CD4-positive, alpha-beta T cell (primary cell): ENCODE measurements at places on chromosomes 3 and 15. TPM values are rescaled to one million over a fixed set of nuclear protein-coding genes. Genes with fewer than 3 reads are reported as not detected.

GRCh38 chr3:126784254-126784653, 80.2 kb downstream of the CHCHD6 start:
- no peaks in the 10 kb centered on the region for H3K36me3 ChIP-seq
- DNase-seq = no peak
- H3K4me1 ChIP-seq = no peaks in the 10 kb centered on the region
- H3K27me3 ChIP-seq = no peaks in the 10 kb centered on the region
- no peak overlapping the region for H3K4me3 ChIP-seq

- DNase-seq = no peak
- H3K27me3 ChIP-seq = no peaks in the 10 kb centered on the region
- no peak overlapping the region for H3K27ac ChIP-seq
- no peak overlapping the region for H3K4me3 ChIP-seq
Measured at GRCh38 chr3:14329116-14329830, 73.1 kb upstream of the SLC6A6 start.

DNA sequence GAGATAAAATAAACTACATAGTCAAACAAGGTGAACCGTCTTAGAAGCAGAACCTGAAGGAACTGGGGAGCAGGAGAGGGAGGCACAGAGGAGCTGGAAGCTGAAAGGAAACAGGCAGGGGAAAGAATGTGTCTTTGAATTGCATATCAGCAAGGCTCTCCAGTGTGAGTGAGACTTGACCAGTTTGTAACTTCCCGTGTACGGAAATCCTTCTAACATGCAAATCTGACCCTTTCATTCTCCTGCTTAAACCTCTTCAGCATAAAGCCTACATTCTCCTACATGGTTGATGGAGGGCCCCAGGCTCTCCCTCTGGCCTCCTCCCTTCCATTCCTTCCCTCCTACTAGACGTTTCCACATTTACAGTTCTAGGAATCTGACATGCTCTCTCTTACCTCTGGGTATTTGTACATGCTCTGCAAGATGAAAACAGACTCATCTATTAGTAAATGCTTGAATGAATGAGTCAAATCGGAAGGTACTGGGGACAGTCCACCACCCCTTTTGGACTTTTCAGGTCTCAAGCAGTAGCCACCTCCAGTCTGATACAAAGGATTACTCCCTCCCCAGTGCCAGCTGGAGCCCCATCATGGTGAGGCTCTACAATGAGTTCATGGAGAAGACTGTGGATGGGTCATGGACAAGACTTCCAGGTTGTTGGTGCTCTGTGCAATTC, 6.1 kb upstream of the SLC25A38 start:
- H3K4me1 ChIP-seq = peaks cover 5% of the 10 kb centered on the region
- no peaks in the 10 kb centered on the region for H3K27me3 ChIP-seq
- H3K36me3 ChIP-seq = no peaks in the 10 kb centered on the region
- no peak overlapping the region for H3K27ac ChIP-seq
- DNase-seq = no peak

DNA sequence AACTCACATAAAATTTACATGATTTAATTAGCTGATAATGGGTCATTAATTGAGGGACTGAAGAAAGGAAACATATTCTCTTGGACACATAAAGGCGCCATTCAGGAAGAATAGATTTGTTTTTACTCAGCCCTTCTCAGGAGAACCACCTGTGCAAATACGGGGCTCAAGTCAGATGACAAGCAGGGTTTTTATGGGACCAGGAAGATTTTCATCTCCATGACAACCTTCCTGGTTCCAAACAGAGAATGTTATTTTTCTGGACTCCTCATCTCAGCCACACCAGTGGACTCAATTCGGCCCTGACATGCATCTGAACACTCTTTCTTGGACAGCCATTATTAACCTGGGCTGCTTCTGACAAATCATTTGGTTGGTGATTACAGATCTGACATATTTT, 120.5 kb downstream of the PDZRN3 start:
- H3K4me3 ChIP-seq = no peak overlapping the region
- H3K36me3 ChIP-seq = no peaks in the 10 kb centered on the region
- no peak for DNase-seq
- no peak overlapping the region for H3K27ac ChIP-seq
- no peaks in the 10 kb centered on the region for H3K4me1 ChIP-seq
- H3K27me3 ChIP-seq = no peaks in the 10 kb centered on the region

DNA sequence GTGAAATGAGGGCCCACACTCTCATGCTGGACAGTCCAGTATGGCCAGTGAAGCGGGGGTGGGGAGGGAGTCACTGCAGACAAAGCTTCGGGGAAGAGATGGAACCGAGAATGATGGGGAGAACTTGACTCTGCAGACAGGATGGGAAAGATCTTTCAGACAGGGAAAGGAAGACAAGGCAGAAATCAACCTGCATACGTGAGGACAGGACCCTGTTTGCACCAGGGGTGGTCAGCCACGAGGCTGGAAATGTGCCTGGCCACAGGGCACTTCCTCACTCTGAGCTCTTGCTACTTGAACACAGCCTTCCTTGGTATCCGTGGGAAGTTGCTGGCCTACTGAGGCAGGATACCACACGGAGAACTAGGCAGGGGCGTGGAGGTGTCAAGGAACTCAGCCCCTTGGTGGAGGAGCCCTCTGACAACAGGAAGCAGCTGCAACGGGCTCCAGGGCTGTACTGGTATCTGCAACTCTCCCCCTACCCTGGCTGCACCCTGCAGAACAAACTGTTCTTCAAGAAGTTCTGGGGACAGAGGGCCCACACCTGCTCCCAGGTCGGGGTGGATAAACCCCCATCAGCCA, 9.3 kb upstream of the SRP14 start:
- no peaks in the 10 kb centered on the region for H3K36me3 ChIP-seq
- no peak overlapping the region for H3K4me3 ChIP-seq

DNA sequence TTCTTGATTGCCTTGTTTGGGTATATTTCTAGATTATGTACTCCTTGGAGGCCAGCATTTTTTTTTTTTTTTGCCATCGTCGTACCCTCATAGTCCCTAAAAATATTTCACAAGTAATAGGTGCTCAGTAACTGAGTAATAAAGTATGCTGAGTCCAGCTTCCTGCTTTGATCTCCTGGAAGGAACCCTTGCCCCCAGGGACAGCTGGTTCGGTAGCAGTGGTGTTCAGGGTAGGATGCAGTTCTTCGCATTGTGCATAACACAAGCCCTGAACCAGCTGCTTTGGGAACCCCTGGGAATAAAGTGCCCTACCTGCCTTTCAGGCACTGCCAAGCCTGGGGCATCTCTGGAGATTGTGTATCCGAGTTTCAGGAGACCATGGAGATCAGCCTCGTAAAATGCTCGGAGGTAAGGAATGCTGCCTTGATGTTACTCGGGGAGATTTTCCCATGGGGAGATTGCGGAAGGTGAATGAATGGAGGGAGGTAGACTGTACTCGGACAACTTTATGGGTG, 7.6 kb downstream of the MYZAP start:
- H3K27me3 ChIP-seq = no peaks in the 10 kb centered on the region
- no peak overlapping the region for H3K4me3 ChIP-seq
- no peaks in the 10 kb centered on the region for H3K36me3 ChIP-seq

DNA sequence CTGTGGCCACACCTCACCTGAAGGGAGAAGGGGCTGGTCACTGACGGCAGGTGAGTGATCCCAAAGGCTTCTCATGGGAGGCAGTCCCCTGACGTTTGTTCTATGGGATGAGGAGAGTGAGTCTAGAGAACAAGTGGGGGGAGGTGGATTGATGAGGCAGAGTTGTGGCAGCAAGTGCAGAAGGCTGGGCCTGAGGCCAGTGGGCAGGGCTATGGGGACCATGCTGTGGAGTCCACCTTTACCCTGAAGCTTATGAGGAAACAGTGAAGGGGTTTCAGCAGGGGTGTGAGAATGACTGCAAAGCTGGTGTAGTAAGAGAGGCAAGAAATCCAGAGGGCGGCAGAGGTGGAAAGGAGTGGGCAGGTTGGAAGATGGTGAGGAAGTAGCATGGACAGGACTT, 96.9 kb upstream of the PFN2 start:
- no peak for DNase-seq
- H3K36me3 ChIP-seq = no peaks in the 10 kb centered on the region
- H3K27ac ChIP-seq = no peak overlapping the region
- H3K4me1 ChIP-seq = no peaks in the 10 kb centered on the region

- no peak overlapping the region for H3K4me3 ChIP-seq
- DNase-seq = no peak
- no peak overlapping the region for H3K27ac ChIP-seq
- H3K4me1 ChIP-seq = peaks cover 8% of the 10 kb centered on the region
- no peaks in the 10 kb centered on the region for H3K27me3 ChIP-seq
Measured at GRCh38 chr3:150184426-150185071, 213.9 kb upstream of the PFN2 start.

DNA sequence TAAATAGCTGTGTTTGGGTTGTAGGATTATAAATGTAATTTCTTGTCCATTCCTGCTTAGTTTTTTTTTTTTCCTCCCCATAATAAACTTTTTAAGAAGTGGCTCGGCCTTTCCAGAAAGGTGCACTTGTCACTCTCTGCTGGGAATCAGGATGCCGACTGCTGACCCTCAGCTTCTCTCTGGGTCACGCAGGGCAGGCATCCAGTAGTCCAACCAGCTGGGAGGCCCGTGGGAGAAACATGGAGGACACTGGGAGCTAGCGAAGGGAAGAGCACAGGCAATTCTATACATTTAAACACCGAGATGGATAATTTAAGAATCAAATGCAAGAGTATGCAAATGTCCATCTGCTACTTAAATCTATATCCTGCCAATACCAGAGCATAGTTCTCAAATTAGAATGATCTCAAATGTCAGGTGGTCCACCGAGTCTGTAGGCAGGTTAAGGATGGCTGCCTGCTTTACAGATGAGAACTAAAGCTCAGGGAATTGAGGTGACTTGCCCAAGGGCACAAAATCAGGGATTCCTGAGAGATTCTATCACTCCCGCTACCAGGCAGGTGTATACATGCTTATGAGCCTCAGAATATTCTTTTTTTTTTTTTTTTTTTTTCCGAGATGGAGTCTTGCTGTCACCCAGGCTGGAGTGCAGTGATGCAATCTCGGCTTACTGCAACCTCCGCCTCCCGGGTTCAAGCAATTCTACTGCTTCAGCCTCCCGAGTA, 64.5 kb downstream of the DAPK2 start:
- no peak overlapping the region for H3K4me3 ChIP-seq
- no peak overlapping the region for H3K27ac ChIP-seq
- no peaks in the 10 kb centered on the region for H3K4me1 ChIP-seq
- H3K36me3 ChIP-seq = no peaks in the 10 kb centered on the region
- DNase-seq = no peak

- H3K4me1 ChIP-seq = peaks cover 6% of the 10 kb centered on the region
- H3K36me3 ChIP-seq = no peaks in the 10 kb centered on the region
- H3K27ac ChIP-seq = no peak overlapping the region
- no peak for DNase-seq
- no peak overlapping the region for H3K4me3 ChIP-seq
Measured at GRCh38 chr3:193869221-193870201, 266.4 kb upstream of the HES1 start.

- no peaks in the 10 kb centered on the region for H3K4me1 ChIP-seq
- no peak for DNase-seq
- H3K27ac ChIP-seq = no peak overlapping the region
- no peaks in the 10 kb centered on the region for H3K36me3 ChIP-seq
- H3K27me3 ChIP-seq = no peaks in the 10 kb centered on the region
Measured at GRCh38 chr3:178805741-178806140, 265.9 kb downstream of the ZMAT3 start.

GRCh38 chr15:93583552-93583951, 494.5 kb upstream of the RGMA start:
- no peak overlapping the region for H3K4me3 ChIP-seq
- H3K27ac ChIP-seq = no peak overlapping the region
- peaks cover 9% of the 10 kb centered on the region for H3K27me3 ChIP-seq
- no peaks in the 10 kb centered on the region for H3K36me3 ChIP-seq

DNA sequence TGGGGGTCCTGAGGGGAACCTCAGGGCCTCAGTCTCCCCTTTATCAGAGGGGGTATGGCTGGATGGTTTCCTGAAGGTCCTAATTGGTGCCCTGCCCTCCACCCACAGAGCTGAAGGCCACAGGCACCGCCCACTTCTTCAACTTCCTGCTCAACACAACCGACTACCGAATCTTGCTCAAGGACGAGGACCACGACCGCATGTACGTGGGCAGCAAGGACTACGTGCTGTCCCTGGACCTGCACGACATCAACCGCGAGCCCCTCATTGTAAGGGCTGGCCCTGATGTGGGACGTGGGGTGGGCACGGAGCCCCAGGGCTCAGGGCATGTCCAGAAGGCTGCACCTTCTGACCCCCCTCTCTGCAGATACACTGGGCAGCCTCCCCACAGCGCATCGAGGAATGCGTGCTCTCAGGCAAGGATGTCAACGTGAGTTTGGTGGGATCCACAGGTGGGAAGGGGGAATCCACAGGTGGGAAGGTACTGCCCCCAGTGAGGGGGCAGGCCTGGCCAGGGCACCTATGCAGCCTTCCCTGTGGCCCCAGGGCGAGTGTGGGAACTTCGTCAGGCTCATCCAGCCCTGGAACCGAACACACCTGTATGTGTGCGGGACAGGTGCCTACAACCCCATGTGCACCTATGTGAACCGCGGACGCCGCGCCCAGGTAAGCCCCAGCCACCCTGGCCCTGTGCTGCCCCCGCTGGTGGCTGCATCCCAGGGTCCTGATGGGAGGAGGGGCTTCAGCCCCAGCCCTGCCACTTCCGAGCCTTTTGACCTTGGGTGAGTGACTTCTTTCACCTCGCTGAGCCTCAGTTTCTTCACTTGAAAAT, 17.5 kb upstream of the GNAT1 start:
- no peak for DNase-seq
- no peaks in the 10 kb centered on the region for H3K27me3 ChIP-seq
- H3K27ac ChIP-seq = no peak overlapping the region

Gene CCDC33
- not detected for total RNA-seq

Gene BNC1
- total RNA-seq = not detected
